ENCODE measurements at places on chromosomes 12 and 14.

DNA sequence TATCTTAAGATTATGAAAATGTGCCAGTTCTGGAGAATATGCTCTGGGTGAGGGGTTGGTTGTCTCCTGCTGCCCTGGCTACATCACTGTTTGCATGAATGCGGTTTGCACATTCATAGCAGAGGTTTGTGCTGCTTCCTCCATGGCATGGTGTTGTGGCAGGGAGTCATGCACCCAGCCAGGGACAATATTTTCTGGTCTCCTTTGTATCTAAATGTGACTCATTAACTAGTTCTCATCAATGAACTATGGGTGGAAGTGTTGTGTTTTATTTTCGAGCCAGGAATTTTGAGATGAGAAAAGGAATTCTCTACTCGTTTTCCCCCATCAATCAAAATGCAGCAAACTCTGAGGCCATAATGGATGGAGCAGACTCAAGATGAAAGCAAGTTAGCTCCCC, 527.3 kb downstream of the SNAPC1 start:
- DNase-seq: no peak

GRCh38 chr12:67352682-67353081, 83.5 kb downstream of the CAND1 start:
- no peak for DNase-seq

GRCh38 chr12:5186715-5187114, 143.0 kb downstream of the KCNA5 start:
- no peak for DNase-seq

DNA sequence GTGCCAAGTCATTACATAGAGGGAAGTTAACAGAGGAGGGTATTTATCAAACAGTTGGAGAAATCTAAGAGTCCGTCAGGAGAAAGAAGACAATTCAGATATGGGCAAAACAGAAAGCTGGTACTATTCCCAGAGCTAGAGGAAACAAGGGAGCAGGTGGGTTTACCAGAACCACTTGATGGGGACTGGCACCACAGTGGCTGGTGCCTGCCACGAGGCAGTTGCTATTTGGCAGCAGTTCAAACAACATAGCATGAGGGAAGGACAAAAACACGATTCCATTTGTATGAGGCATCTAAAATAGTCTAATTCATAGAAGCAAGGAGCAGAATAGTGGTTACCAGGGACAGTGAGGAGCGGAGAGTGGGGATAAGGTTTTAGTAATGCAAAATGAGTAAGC, 24.6 kb upstream of the KLRD1 start:
- DNase-seq: no peak

DNA sequence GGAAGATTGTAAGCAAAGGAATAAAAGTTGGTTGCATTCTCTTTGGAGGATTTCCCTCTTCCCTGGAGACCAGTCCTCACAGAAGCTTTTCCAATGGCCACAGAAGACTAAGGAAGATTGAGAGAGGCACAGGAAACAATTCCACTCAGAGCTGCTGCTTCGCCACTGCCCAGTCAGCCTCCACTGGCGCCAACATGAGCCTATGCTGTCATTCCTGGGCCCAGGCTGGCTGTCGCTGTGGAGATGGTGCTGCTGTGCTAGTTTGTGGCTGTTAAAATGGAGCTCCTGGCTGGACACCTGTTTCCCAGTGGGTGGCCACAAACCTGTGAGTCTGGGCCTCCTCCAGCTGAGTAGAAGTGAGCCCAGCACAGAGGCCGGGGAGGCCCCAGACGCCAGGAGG, 6.6 kb downstream of the P2RX7 start:
- no peak for DNase-seq

- no peak for DNase-seq
Measured at GRCh38 chr12:14656846-14657245, 39.6 kb downstream of the GUCY2C start.

DNA sequence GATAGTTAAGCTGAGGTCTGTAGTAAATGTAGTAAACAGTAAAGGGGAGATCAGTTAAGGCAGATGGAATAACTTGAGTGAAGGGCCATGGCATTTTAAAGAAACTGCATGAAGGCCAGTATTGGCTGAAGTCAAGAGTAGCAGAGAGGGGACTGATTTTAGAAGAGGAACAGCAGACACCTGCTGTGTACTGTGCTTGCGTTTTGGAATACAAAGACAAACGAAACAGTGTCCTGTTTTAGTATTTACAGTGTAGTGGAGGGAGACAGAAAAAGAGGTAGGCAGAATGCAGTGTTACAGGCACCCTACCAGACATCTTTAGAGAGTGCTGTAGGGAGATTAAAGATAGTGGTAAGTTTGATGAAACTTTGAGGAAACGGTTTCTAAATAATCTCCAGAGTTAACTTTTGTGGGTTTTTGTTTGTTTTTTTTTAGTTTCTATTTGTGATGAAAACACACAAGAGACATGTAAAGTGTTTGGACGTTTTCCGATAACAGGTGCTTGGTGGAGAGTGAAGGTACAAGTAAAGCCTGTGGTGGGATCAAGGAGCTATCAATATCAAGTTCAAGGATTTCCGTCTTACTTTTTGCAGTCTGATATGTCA, 2.1 kb downstream of the HELB start:
- DNase-seq: no peak

DNA sequence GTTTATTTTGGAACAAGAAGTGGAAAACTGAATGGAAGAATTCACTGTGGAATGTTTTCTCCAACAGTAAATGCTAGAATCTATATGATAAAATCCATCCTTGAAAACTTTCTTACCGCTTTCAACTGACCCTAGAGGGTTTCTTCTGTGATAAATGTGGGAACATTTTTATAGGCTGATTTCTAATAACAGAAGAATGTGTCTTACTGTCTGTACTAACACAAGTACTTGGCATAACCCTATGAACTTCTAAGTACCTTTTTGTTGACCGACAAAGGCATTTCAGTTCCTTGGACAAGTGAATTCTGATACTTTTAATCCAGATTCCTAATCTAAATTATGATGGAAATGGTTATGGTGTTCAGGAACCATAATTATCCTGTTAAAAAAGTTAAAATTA, 1109.7 kb upstream of the FLRT2 start:
- DNase-seq: no peak

DNA sequence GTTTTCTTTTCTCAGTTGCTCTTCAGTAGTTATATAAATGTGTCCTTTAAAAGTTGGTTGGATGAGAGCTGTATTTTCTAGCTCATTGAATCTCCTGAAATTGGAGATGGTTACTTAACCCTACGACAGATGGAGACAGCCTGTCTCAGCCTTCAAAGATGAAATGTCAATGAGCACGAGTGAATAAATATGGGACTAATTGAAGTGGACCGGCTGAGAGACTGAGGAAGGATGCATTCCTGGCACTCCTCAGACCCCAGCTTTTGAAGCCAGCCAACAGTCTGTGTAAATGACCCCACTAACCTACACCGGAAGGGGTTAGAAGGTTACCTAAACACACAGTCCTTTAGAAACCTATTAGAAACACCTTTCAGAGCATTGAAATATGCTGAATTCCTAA, 46.6 kb downstream of the PDZRN4 start:
- DNase-seq: no peak

DNA sequence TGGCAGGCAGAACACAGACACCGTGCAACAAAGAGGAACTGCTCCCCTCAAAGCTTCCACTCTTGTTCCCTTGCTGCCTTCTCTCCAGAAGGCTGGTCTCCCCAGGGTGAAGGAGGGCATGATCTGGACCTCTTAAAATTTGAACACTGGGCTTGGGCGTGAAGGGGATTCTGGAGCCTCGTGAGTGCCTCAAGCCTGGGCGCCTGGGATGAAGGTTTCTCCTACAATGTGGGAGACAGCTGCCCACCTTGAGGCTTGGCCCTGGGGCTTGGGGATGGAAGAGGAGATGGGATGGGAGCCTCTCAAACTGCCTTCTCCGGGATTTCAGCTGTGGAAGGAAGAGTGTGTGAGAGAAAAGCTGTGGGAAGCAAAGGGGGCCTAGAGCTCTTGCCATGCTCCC, 7.8 kb upstream of the RIN3 start:
- no peak for DNase-seq

DNA sequence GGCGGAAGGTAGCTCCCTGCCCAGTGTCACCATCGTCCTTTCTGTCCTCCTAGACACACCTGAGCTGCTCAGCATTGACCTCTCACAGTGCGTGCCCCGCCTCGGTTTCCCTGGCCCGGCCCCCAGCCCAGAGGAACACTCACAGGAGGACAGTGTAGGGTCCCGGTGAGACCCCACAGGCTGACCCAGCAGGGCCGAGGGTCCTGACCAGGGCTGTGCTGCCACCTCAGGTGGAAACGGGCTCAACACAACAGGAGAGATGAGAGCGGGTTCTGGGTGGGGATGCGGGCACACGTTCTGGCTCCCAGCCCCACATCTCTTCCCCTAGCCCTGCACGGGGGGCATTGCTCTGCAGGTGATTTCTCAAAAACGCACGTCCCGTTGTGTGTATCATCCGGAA, 98.1 kb downstream of the PIWIL1 start:
- no peak for DNase-seq

All from stimulated activated CD4-positive, alpha-beta T cell treated with anti-CD3 and anti-CD28 coated beads, Interleukin-1b, Interleukin-23, amount 100 ng/mL, for 1 hour (primary cell).